ENCODE measurements at places on chromosomes 1 and 21.

DNA sequence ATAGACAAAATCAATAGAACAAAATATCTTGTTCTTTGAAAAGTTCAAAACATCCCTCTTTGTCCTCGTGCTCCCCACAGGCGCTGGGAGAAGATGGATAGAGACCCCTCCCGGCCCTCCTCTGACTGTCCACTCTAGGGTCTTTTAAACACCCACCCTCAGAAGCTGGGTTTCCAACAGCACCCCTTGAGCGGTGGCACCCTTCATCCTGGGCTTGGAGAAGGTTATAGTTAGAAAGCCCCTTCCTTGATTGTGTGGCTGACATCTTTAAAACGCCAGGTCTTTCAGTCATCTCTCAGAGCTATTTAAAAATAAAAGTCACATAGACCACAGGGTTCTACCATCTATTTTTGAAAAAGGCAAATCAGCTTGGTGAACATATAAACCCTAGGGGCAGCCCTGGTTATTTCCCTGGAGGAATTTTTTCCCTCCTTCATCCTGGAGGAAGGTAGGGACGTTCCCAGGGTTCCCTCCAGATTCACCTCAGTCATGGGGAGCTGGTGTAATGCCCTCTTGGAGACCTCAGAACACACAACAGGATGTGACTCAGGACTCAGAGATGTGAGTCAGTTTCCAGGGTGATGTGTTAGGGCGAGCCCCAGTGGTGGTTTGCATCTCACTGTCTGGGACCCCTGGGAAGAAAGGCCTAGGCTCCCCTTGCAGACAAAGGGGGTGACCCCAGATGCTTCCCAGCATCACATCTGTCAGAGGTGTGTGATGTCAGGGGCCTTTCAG lies 138.5 kb downstream of the CLIC6 start:
- no peak for DNase-seq

GRCh38 chr1:36531833-36532232 lies 49.1 kb upstream of the CSF3R start:
- DNase-seq = no peak

DNA sequence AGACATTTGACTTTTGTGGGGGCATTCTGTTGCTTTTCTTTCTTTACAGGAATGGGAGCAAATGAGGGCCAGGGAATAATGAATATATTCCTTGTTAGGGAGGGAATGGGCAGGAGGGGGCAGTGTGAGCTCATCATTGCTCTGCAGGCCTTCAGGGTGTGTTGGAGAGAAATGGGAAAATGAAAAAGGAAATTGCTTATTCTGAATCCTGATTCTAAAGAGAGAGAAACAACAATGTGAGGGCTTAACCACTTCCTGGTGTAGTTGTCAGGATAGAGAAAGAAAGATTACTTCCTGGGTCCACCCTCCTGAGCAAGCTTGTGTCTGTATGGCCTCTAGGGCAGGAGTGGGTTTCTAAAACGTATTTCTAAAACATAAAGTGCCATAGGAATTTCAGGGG lies 28.3 kb downstream of the VANGL2 start:
- no peak for DNase-seq

- no peak for DNase-seq
Measured at GRCh38 chr1:42154685-42155084, 1.5 kb downstream of the GUCA2B start.

GRCh38 chr1:226820941-226821718 lies 49.3 kb upstream of the PSEN2 start:
- no peak for DNase-seq

DNA sequence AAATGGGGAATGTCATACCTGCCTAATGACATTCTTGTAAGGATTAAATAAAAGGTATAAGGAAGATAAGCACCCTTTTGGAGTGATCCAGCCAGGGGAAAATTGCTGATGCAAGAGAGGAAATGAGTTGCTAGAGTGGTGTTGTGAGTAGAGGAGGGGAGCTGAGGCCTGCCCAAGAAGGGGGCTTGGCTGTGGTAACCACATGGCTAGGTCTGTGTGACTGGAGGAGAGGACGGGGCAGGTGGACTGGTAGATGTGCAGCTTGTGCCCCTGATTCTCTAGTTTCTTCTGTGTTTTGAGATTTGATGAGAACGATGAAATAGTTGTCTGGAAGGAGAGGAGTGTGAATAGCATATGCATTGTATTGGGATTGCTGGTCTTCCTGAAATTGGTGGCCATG lies 6.6 kb downstream of the TXLNA start:
- no peak for DNase-seq

- no peak for DNase-seq
Measured at GRCh38 chr1:28965271-28965870, 51.0 kb downstream of the EPB41 start.

DNA sequence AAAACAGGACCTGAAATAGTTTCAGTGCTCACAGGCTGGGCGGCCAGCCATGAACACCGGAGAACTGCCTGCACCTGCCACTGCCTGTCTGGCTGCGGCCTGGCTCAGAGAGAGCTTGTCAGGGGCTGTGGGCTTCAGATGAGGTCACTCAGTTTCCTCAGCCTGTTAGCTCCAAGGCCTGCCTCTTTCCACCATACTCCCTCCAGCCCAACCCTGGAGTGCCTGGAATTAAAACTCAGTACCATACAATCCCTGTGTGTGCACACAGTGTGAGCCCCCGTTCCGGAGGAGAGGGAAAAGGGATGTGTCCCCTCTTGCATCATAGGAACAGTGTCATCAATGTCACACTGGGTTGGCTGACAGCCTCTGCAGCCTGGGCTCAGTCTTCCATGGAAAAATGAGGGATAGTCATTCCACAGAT lies 16.2 kb downstream of the CACNA1S start:
- no peak for DNase-seq

GRCh38 chr1:94716965-94717364 lies 103.2 kb upstream of the SLC44A3 start:
- DNase-seq = no peak

DNA sequence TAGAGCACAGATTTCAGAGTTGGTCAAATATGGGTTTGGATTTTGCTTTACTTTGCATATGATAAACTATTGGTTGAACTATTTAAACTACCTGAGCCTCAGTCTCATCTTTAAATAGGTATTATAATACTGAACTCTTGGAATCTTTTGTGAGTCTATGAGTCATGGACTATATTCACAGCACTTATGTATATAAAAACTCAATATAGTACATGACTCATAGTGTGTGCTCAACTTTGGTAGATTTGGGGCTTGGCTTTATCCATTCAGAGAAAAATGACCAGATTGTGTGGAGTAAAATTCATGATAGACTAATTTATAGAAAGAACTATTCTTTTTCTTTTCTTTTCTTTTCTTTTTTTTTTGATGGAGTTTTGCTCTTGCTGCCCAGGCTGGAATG lies 28.7 kb downstream of the FCRL3 start:
- DNase-seq = no peak

DNA sequence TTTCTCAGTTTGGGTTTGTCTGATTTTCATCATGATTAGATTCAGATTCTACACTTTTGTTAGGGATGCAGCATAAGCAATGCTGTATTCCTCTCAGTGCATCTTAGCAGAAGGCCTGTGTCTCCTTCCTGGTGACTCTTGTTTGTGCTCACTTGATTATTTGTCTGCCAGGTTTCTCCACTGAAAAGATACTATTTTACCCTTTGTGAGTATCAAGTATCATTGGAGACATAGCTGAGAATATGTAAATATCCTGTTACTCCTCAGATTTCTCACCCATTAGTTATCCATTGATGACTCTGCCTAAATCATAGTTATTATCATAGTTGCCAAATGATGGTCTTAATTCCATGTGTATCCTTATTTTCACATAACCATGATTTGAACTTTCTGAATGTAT lies 148.5 kb downstream of the POU2F1 start:
- DNase-seq = no peak

DNA sequence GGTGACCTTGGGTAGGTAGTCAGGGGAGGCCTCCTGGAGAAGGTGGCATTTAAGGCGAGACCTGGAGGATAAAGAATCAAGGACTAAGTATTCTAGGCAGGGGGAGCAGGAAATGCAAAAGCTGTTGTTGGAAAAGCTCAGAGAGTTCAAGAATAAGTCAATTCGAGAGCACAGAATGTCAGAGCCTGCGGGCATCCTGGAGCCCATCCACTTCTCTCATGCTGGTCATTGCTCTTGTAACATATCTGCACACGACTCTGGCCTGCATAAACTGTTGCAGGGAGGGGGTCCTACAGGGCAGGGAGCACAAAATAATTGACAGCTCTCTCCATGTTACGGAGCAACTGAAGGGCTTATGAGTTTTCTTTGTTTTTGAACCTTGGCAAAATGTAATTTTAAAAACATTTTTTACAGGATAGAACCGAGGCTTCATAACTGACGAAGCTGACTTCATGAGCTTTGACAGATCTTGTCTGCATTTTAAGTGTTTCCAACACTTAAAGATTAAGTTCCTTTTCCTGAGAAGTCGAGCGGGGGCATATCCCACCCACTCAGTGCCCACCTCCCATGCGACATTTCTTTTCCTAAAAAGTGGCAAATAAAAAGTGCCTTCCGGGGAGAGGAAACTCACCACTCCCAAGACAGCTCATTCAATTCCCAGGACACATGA lies 4.2 kb downstream of the PLA2G5 start:
- no peak for DNase-seq

DNA sequence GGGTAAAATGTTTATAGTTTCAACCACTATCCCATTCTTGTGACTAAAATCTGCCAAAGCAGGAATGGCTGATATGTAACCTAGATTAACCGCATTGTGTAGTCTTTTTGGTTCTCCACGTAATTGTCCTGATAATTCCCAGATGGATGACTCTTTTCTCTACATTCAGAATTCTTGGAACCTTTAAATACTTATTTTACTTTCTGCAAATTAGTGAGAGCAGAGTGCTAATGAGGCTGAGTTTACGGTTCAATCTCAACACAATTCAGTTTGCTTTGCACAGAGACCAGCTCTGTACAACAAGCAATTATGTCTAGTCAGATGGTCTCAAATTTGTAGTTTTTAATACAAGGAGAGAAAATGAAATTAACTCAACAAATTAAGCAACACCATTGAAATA lies 9.1 kb downstream of the CRB1 start:
- DNase-seq = no peak

DNA sequence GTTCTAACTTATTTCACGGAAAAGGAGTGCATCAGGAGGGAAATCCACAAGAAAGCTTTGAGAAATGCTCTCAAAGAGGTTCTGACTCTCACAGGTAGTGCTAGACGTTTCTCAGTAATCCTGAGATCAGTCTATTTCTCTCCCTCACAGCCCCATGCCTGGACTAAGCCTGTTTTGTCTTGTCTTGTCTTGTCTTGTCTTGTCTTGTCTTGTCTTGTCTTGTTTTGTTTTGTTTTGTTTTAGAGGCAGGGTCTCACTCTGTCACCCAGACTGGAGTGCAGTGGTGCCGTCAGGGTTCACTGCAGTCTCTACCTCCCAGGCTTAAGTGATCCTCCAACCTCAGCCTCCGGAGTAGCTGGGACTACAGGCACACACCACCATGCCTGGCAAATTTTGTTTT lies 133.3 kb upstream of the SGIP1 start:
- DNase-seq = no peak

DNA sequence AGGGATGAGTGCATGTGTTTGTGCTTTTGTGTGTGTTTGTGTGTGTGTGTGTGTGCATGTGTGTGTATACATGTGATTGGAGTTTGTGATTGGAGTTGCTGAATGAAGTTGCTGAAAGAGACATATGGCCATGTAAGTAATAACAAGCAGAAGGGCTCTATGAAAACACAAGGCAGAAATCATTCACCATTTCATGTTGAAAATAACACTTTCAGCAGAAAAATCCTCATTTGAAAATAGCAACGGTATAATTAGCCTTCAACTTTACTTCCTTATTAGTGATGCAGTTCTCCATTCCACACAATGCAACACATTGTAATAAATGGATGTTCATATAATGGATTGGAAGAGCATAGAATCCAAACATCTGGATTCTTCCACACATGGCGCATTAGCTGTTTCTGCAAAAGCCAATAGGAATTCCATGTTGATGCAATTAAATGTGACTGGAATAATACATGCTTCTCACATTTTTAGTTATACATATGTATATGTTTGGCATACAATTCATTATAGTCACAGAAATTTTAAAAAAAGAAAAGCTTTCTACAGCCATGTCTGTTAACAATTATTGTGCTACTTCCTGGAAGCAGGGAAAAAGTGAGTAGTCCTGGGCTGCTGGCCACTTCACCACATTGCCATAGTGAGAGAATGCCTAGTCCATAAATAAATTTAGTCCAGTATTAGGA lies 538.0 kb downstream of the LTN1 start:
- no peak for DNase-seq

DNA sequence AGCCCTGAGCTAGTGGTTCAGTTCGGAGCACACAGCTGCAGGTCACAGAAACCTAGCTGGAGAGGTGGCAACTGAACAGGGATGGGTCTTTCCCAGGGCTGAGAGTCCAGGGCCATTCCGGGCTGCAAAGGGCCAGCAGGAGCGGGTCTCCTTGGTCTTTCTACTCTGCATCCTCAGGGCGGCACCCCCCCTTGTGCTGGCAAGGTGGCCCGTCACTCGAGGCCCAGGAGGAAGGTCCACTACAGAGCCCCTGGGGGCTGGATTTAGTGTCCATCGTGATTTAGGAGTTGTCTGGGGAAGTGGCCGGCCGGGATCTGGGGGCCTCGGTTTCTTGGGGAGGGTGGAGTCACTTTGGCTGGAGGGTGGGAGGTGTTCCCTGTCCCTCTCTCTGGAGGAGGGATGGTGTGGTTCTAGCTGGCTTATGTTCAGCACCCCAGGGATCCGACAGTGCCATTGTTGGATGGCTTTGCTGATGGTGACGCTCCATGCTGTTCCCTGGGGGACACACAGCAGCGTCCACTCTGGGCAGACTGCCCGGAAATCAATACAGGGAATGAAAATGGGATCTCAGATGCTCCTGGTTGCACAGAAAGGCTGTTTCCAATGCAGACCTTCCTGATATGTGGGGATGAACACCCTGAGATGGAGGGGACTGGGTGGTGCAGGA lies 64.4 kb downstream of the UMODL1 start:
- DNase-seq = no peak

DNA sequence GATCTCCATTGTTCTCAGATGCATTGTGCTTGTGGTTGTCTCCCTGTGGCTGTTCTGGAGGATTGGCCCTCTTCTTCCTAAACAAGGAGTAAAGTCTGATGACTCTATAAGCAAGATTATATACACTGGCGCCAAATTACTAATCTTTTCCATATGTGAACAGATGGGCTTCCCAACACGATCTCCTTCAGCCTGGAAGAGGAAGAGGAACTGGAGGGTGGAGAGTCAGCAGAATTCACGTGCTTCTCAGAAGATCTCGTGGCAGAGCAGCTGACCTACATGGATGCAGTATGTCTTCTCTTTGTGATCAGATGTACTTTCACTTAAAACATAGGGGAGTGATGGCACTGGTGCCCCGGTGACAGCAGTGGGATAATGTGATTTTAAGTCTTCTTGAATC lies 78.7 kb downstream of the RGL1 start:
- no peak for DNase-seq

GRCh38 chr1:63255153-63255552 lies 67.2 kb upstream of the FOXD3 start:
- no peak for DNase-seq

GRCh38 chr1:191575746-191576145 lies 582.5 kb upstream of the RGS18 start:
- no peak for DNase-seq

DNA sequence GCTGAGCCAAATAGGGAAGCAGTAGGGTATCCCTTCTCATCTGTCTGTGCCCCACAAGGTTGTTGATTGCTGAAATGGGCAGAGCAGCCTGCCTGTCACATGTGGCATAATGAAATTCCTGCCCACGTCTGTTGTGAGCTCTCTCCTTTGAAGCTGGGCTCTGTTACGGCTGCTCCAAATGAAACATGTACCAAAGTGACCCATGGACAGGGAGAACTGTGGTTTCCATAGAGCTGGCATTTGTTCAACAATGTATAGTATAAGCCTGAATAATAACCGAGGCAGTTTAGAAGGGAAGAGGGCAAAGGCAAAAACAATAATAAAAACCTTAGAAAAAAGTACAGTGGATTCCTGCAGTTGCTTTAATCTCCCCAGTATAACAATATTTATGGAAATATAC lies 149.7 kb downstream of the LYPLAL1 start:
- DNase-seq = no peak

Data from NCI-H1105 (cell line).